ENCODE measurements at places on chromosomes 16 and 17.

DNA sequence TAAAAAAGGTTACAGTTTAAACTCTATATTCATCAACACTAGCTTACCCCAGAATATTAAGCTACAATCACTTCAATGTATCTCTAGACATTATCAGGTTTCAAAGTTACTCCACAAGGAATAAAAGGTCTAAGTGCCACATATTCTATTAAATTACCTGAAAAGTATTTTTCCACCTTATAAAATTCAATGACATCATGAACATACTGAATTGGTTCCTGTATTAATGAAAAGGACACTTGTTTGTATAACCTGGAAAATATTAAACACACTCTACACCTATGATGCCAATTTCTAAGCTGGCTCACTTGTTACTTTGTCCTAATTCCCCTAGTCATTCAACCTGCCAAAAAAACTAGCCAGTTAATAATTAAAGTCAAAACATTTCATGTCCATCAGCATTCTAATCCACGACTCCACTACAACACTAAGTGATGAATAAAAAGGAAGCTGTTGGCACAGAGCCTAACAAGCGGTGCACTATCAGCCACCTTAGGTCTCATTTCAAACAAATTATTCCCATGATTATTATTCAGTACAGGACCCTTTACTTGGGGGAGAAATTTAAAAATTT is 12.2 kb downstream of the MED13 start:
- no peak for DNase-seq

- DNase-seq = no peak
Measured at GRCh38 chr17:58394534-58395223, 22.7 kb downstream of the RNF43 start.

- no peak for DNase-seq
Measured at GRCh38 chr17:11832401-11833137, 164.7 kb downstream of the ZNF18 start.

GRCh38 chr17:75642182-75642783 is 9.0 kb downstream of the SMIM5 start:
- DNase-seq = no peak

DNA sequence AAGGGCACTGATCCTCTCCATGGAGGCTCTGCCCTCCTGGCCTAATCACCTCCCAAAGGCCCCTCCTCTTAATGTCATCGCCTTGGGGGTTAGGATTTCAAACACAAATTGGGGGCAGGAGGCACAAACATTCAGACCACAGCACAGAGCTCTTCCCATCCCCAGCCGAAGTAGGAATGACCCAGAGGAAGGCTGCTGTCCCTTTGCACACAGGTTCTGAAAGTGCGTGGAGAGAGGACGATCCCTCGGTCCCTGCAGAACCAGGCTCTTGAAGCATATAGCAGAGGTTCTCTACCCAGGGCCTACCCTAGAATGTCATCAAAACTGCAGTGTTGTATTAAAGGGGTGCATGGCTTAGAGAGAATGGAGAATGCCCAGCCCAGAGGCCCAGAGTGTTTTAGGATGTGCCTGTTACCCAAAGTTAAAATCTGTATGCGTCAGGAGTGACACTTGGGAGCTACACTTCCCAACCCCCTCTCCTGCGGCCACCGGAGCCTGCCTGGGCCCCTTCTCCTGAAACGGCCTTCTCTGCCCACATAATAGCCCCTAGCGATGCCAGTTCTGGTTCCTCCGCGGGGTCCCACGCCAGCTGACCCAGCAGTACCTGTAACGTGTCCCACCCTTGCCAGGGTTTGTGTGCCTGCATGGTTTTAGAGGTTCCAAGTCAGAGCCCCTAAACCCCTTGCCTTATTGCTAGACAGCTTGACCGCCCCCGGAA is 159.5 kb upstream of the CACNG5 start:
- no peak for DNase-seq

All from NCI-H69 (cell line).